ENCODE measurements at places on chromosomes 12 and 14.

DNA sequence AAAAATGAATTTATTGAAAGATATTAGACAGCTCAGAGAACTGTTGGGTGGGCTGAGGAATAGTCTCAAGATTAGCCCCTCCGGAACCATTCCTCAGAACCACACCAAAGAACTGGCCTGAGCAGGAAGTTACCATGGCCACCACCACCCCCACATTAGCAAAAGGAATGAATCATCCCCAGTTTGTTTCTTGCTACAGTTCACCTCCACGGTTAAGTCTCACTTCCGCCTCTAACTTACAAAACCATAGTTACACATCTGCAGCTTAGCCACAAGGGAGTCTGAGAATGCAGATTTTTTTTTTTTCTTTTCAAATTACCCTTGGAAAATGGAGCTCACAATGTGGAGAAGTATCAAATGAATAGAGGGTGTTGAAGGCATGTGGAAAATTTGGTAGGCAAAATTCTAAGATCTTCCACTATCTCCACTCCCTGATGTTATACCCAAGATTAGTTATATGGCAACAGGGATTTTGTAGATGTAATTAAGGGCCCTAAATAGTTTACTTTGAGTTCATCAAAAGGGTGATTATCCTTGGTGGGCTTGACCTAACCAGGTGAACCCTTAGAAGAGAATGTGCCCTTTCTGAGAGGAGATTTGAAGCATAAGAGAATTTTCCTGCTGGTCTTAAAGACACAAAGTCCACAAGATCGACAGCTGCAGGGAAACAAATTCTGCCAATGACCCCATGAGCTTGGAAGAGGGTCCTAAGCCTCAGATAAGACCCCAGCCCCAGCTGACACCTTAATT, 129.8 kb upstream of the KRR1 start:
- DNase-seq: peak; percentile 68

GRCh38 chr12:116508145-116509121, 50.7 kb upstream of the MAP1LC3B2 start:
- no peak for DNase-seq

- DNase-seq: no peak
Observed at GRCh38 chr12:64669270-64669842, 59.1 kb downstream of the RASSF3 start.

DNA sequence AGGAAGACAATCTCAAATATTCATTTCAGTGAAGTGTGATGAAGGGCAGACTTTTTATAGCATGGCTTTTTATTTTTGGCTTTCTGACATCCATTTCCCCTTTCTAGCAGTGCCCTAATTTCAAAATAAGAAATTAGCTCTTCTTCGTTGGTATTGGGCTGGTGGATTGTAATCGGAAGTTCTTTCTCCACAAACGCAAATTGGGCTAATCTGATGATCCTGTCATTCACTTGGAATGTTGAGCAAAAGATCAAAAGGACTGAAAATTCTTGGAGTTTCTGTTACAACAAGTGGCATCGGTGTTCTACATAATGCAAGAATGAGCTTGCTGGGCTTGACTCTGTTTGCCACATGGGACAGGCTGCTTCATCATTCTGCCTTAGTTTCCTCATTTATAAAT, 1182.8 kb downstream of the FLRT2 start:
- DNase-seq: no peak

DNA sequence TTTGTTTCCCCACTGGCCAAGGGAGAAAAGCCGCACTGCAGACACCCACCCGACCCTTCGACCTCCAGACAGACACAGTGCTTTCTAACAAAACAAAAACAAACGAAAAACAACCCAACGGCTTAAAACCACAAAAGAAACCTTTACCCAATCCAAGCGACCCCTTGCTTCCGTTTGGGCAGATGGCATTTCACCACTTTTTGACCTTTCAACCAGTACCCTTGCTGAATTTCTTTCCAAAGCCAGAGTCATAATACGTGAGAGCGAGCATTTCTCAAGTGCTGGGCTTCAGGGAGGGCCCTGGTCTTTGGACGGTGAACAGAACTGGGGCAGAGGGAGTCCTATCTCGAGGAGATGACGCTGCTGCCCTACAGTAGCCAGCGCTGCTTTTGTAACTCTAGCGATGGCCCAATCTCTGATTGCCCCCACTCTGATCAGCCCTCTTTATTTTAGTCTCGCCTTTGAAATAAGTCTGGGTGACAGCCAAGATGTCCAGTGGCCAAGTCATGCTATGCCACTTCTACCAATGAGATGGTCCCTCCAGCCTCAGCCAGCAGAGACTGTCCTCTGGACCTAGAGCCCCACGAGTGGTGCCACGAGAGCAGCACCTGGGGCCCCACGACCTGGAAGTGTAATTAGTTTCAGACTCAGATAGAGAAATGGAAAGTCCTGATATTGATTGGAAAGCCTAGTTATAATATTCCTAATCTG, 21.9 kb upstream of the ADIPOR2 start:
- DNase-seq: no peak

DNA sequence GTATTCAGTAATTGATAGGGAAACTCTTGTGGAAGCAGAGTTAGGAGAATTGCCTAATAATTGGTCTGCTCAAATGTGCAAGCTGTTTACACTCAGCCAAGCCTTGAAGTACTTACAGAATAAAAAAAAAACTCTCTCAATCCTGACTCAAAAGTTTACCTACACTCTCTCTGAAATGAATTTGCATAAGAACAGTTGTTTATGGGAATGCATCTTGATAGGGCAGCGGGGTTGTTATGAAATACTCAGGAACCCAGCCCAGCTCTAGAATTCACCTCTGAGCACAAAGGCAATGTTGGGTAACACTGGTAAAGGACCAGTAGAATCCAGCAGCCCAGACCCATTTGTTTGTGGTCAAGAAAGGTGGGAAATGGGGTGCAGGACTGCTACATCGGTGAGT, 267.0 kb downstream of the CPNE8 start:
- DNase-seq: no peak

DNA sequence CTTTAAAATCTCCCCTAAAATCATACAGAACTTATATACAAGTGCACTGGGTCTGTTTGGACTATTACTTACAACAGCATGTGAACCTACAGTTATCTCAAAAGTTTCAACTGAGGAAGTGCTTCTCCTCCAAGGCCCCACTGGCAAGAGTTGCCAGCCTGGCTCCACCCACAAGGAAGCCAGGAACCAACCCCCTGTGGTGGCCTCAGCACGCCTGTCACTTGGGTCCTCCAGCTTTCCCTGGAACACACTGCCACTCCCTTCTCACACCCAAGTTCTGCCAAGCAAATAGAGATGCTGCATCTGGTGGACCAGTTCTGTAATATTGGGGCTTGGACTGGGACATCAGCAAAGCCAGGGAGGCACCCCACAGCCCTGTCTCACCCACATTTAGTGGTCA, 115.4 kb downstream of the GCH1 start:
- no peak for DNase-seq

DNA sequence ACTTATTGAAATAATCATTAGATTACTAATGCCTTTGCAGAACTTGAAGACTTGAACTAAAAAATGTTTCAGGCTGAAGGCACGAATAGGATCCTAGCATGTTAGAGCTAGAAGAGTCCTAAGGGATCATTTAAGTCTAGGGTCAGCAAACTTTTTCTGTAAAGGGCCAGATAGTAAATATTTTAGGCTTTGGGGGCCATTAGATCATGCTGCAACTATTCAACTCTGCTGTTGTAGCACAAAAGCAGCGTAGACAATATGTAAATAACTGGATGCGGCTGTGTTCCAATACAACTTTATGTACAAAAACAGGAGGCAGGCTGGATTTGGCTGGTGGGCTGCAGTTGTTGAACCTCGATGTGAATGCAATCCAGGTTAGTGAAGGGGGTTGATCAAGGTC, 221.7 kb downstream of the ATP23 start:
- no peak for DNase-seq

- DNase-seq: no peak
Observed at GRCh38 chr14:76498463-76498935, 122.6 kb downstream of the ESRRB start.

- no peak for DNase-seq
Observed at GRCh38 chr12:63931703-63932102, 87.2 kb downstream of the SRGAP1 start.

DNA sequence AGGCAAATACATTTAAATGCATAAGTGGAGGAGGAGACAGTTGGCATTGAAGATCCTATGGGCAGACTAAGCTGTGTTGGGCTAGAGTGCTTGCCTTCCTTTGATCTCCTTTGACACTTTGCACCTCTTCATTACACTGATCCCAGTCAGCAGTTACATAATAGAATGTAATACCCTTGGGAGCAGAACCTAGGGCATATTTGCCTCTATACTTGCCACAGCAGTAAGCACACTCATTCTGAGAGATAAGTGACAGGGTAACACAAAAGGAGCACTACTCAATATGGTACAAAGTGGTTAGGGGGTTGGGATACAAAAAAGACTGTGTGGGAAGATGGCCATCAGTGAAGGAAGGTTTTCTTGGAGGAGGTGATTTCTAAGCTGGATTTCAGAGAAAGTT, 9.0 kb downstream of the MARS1 start:
- DNase-seq: no peak

- no peak for DNase-seq
Observed at GRCh38 chr12:124842800-124843510, 20.7 kb downstream of the SCARB1 start.

DNA sequence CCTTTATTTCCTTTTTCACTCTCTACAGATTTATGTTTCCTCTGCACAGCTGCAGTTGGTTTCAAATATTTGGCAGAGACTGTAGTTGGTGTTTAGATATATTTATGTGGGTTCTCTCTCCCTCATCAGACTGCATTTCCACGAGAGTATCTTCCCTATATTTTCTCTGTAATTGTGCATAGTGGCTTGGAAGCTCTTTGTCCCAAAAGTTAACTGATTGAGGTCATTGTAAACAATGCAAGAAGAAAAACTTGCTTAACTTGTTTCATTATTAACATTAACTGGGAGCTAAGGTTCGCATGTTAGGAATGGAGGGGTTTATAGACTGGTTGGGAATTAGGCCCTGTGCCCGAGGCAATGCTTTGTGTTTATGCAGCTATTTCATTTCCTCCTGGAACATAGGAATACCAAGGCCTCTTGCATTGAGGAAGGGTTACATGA, 216.9 kb upstream of the HMGA2 start:
- no peak for DNase-seq

- no peak for DNase-seq
Observed at GRCh38 chr12:1720494-1720893, 29.6 kb downstream of the ADIPOR2 start.

DNA sequence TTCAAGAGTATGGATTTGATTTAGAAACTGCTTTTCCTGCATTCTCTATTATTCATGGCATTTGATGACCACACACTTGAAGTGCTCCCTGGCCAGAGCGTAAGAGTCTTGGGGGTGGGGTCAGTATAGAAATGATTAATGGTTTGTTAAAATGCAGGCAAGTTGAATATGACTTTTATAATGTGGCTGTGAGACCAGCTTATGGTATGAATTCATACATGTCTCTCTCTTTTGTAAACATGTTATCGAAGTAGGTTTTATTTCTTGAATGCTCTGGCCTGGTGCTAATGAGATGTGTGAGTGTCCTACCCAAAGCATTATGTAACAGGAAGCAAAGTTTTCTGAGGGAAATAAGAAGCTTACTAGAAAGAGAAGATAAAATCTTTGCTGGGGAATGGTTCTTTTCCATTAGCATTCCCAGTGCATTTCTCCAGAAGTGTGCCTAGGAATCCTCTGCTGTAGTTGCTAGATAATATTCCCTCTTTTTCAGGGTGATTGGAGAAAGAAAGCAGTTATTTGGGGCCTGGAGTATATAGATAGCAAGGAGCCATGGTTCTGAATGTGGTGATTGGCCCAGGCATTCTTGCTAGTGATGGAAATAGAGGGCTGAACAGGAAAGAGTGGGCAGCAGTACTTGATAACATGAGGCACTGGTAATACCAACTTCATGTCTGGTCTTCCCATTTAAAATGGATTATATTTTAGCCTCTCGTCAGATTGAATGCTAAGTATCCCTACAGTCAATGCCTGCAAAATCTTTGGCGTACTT, 289.7 kb downstream of the RAD51B start:
- no peak for DNase-seq

DNA sequence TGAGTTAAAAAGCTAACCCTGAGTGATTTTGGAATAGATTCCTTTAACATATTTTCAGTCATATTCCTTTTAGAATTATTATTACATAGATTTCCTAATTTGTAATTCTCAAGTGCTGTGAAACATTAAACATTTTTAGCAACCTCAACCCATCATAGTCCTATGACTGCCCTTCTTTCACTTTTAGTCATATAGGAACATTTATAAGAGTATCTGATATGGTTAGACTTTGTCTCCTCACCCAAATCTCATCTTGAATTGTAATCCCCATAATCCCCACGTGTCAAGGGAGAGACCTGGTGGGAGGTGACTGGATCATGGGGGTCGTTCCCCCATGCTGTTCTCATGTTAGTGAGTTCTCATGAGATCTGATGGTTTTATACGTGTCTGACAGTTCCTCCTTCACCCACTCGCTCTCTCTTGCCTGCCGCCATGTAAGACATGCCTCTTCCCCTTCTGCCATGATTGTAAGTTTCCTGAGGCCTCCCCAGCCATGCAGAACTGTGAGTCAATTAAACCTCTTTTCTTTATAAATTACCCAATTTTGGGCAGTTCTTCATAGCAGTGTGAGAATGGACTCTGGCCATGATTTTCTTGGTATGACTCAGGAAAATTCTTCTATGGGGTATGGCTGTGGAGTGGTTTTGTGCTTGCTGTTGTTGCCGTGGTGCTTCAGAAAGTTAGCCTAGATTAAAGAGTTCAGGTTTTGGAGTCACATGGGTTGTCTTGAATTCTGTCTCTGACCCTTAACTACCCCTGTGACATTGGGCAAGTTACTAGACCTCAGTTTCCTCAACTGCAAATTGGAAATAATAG, 83.9 kb downstream of the FUT8 start:
- no peak for DNase-seq

- no peak for DNase-seq
Observed at GRCh38 chr12:101582937-101583336, 11.8 kb upstream of the MYBPC1 start.

DNA sequence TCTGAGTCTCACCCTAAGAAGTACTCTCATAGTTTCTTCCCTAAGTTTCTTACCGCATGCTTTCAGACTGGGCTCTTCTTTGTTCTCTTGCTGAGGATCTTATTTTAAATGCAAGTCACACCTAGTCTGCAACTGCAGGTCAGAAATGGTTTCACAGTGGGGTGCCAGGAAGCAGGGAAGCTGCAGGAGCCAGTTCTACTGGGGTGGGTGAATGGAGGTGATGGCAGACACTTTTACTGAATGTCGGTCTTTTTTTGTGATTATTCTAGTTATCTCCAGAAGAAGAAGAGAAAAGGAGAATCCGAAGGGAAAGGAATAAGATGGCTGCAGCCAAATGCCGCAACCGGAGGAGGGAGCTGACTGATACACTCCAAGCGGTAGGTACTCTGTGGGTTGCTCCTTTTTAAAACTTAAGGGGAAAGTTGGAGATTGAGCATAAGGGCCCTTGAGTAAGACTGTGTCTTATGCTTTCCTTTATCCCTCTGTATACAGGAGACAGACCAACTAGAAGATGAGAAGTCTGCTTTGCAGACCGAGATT, 1.7 kb downstream of the FOS start:
- DNase-seq: no peak

- no peak for DNase-seq
Observed at GRCh38 chr12:1662761-1663439, 28.0 kb upstream of the ADIPOR2 start.

All from amniotic stem cell (primary cell).